ENCODE measurements at places on chromosomes 1 and 21.

GRCh38 chr1:77333501-77333900 lies 51.7 kb downstream of the AK5 start:
- peak; percentile 80 for DNase-seq

- DNase-seq = peak; percentile 25
Measured at GRCh38 chr1:147625362-147625995, 44.8 kb downstream of the ACP6 start.

DNA sequence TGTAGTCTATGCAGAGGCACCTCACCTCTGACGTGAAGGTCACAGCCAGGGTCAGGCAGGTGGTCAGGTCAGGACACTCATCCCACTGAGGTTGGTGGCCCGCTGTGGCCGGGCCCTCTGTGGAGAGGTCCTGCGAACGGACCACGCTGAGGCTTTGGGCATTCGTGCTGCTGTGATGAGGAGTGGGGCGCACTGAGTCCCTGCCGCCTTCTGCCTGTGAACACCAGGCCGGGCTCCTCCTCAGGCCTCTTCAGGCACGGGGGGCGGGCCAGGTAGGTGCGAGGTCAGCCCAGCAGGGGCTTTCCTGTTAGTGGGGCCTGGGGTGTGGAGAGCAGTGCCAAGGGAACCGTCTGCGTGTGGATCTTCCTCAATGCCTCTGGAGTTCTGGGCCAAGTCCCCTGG lies 39.0 kb downstream of the COQ8A start:
- DNase-seq = no peak

DNA sequence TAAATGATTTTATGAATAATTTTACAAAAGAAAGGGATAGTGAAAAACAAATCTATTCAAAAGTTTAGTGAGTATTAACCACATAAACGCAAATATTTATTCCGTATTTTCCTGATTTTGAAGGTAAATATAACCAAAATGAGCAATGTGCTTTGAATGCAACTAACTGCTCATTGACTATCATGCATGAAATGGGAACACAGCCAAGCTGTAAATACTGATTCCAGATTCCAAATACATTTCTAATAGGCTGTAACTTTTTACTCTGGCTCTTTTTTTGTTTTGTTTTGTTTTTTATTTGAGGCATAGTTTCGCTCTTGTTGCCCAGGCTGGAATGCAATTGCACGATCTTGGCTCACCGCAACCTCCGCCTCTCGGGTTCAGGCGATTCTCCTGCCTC lies 41.8 kb downstream of the SELENOF start:
- DNase-seq = no peak

- no peak for DNase-seq
Measured at GRCh38 chr1:17185485-17185860, 19.5 kb upstream of the PADI1 start.

- no peak for DNase-seq
Measured at GRCh38 chr21:18614303-18614702, 210.7 kb upstream of the TMPRSS15 start.

DNA sequence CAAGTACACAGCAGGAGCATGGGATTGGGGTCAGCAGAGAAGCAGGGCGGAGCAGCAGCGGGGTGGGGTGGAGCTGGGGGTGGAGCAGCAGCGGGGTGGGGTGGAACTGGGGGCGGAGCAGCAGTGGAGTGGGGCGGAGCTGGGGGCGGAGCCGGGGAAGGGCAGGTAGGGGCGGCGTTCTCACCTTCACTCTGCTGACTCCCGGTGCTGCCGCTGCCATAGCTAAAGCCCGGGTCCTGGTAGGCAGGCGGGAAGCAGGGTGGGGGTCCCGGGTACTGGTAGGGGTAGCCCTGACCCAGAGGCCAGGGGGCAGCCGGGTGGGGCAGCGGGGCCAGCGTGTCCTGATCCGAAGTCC lies 6.7 kb downstream of the TAS1R3 start:
- no peak for DNase-seq

GRCh38 chr1:55702064-55702463 lies 486.9 kb upstream of the USP24 start:
- DNase-seq = no peak

- no peak for DNase-seq
Measured at GRCh38 chr1:71618766-71619530, 538.1 kb upstream of the ZRANB2 start.

- DNase-seq = no peak
Measured at GRCh38 chr21:41571938-41572510, 64.1 kb upstream of the TMPRSS2 start.

DNA sequence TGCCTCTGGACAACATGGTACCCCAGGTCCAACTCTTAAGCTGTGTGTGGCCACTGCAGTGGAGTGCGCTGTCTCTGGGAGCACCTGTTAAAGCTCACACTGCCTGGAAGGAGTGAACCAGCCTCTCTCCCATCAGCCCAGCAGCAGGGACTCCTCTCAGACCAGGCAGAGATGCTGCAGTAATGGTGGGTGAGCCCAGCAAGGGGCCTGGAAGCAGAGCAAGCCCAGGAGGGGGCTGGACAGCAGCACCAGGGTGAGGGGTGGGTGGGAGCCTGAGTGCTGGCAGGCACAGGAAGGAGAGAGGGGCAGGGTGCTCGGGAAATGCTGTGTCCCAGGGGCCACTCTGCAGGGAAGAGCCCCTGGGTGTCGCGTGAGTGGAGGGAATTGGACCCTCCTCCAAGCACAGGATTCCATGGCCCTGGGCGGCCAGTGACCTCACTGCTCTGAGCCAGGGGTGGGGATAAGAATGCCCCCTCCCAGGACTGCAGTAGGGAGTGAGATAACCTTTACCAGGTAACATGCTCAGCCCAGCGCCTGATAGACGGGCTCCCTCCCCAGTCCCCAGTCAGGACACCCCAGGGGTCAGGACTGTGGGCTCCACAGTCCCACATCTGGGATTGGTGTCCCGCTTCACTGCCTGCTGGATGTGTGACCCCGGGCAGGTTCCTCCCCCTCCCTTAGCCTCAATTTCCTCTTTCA lies 313.1 kb downstream of the MATN1 start:
- DNase-seq = no peak

- no peak for DNase-seq
Measured at GRCh38 chr1:58041621-58042020, 504.9 kb downstream of the OMA1 start.

DNA sequence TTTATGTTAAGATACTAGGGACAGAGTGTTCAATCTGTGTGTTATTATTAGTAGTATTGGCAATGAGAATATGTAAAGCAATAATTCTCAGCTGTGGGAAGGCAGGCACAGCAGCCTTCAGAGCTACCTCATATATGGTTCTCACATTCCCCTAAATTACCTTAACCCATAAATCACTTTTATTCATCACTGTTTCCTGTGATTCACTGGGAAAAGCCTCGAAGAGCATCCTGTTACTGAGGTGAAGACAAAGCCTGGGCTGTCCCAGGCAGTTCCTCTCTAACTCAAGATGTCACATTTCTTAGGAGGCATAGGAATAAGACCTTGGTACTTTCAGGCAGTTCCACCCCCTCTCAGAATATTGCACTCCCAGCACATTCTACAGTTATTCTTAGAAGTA lies 965.7 kb downstream of the NCAM2 start:
- DNase-seq = no peak

- DNase-seq = no peak
Measured at GRCh38 chr21:28224191-28224726, 768.4 kb downstream of the LTN1 start.

DNA sequence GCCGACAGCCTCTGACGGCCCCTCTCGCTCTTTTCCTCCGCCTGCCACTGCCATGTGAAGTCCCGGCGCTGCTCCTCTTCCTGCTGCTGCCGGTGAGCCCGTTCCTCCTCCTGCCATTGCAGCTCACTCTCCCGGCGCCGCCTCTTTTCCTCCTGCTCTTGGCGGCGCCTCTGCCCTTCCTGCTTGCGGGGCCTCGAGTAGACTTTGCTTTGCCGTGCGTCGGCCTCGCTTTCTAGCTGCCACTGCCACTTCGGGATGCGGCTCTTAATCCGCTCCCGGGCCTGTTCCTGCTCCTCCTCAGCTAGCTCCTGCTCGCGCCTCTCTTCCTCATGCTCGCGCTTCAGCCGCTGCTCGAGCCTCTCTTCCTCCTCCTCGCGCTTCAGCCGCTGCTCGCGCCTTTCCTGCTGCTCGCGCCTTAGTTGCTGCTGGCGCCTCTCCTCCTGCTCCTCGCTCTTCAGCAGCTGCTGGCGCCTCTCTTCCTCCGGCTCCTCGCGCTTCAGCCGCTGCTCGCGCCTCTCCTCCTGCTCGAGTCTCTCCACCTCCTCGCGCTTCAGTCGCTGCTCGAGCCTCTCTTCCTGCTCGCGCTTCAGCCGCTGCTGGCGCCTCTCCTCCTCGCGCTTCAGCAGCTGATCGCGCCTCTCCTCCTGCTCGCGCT lies 4.3 kb downstream of the TCHH start:
- DNase-seq = no peak

All from NCI-H2081 (cell line).